Activated naive CD4-positive, alpha-beta T cell treated with anti-CD3 and anti-CD28 coated beads for 36 hours (primary cell): ENCODE measurements at places on chromosomes 16 and 17.

- DNase-seq = no peak
Observed at GRCh38 chr17:12765548-12765947, 23.8 kb upstream of the ARHGAP44 start.

DNA sequence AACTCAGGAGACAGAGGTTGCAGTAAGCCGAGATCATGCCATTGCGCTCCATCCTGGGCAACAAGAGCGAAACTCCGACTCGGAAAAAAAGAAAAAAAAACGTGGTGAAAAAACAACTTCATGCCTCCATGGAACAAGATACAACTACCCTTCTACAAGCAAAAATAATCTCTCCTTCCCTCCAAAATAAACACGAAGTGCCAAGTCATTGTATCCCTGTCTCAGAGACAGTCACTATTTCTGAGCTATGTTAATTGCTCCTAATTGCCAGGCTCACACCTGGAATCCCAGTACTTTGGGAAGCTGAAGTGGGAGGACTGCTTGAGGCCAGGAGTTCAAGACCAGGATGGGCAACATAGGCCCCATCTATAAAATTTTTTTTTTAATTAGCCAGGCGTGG is 19.0 kb upstream of the SLC16A5 start:
- DNase-seq = no peak

DNA sequence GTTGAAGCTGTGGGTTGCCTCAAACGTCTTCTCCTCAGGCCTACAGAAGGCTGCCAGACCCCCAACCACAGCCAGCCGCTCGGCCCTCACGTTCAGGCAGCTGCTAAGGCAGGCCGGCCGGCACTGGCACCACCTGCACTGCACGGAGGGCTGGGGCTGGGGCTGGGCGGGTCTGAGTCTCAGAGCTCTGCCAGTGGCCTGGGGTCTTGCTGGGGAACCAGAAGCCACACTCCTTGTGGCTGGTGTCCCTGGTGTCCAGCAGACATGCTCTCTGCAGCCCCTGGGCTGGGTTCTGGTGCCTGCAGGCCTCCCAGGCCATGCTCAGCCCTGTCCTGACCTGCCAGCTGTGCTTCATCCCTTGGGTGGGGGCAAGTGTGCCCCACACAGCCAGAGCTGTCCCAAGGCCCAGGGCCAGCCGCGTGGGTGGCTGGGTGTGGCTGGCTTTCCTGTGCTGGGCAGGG is 42.0 kb downstream of the BAHCC1 start:
- DNase-seq = no peak

DNA sequence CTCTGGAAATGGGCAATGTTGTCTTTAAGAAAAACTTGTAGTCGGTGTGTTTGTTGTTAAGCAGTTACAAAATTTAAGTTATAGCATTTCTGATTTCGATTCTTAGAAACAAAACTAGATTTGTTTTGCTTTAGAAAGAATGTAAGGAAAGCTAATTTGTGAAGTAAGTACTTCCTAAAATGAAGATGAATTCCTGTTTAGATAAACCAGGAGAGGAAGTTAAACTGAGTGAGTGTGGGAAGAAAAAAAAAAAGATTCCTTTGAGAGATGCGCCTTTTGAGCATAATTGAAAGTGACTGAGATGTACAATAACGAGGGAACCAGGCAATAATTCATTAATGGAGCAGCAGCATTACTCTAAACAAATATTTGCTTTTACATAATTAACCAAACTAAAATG is 52.4 kb upstream of the ALOX12 start:
- DNase-seq = no peak
